ENCODE measurements at places on chromosomes 12 and 14.

GRCh38 chr12:103657331-103657730 lies 70.3 kb downstream of the STAB2 start:
- DNase-seq, result no peak

DNA sequence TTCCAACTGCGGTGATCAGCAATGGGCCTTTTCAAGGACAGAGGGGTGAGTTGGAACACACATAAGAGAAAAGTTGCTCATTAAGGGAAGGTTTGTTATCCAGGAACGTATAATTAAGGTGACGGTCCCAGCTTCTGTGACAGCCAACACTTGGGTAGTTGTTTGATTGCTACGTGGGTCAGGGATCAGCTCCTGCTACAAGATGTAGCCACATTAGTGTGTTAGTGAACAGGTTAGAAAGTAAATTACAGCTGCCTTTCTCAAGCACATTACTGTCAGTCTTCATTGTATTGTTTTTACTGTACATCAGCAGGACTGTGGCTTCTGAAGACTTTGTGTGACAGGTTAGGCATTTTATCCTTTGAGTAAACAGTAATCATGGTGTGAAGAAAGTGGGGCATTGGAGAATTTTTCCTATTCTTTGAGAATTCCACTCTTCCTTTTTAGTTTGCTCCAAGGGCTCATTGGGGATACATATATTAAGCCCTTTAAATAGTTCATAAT lies 230.5 kb downstream of the EGLN3 start:
- no peak for DNase-seq

- DNase-seq, result no peak
Observed at GRCh38 chr12:11667171-11667570, 17.7 kb downstream of the ETV6 start.

- DNase-seq, result no peak
Observed at GRCh38 chr12:111953455-111953854, 59.5 kb downstream of the TMEM116 start.

GRCh38 chr12:130615861-130616345 lies 100.2 kb downstream of the RIMBP2 start:
- DNase-seq, result no peak

DNA sequence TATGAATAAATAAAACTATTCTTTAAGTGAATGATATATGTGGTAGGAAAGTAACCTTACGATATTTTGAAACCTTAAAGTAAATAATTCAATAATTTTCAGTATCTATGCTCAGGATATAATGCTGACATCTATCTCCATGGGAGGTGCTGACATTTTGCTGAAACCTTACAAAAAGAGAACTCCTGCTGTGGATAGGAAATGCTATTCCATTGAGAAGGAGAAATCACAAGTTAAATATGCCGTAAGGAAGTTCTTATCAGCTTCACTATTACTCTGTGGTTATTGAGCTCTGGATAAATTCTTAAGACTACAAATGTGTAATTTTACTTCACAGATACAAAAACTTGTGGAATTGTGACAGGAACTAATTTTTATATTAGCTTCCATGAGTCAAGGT lies 722.1 kb downstream of the TMTC2 start:
- no peak for DNase-seq

GRCh38 chr14:71554323-71554722 lies 377.9 kb upstream of the RGS6 start:
- DNase-seq, result no peak

DNA sequence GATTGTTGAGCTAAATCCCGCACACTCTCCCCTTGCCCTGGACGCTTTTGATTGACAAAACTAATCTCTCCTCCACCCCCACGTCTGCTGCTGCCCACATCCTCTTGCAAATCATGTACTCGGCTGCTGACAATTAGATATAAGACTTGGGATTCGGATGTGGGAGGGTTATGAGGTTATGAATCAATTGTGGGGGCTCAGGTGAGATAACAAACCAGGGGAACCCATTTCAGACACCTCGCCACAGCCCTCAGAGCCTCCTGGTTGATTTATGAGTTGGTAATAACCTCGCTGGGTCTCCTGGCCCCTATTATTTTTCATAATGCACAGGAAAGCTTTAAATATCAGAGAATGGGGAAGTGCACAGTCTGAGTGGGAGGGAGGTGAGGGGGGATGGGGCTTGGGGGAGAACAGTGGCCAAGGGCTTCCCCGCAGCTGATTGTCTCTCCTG lies 449.9 kb downstream of the DPF3 start:
- DNase-seq, result no peak

- DNase-seq, result no peak
Observed at GRCh38 chr14:99774556-99775307, 18.5 kb upstream of the EML1 start.

DNA sequence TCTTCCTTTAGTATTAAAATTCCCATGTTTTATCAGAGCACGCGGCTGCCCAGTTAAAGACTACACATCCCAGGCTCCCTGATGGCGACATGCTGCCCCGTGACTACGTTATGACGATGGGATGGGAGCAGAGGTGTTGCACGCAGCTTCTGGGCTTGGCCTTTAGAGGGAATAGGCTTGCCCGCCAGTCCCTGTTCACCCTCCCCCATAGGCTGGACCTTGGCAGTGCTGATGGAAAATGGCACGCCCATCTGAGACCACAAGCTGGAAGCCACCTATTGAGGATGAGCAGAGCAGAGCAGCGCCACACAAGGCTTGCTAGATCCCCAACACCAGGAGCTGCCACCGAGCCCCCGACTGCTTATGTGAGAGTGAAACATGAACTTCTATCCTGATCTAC lies 24.7 kb downstream of the TTC7B start:
- no peak for DNase-seq

DNA sequence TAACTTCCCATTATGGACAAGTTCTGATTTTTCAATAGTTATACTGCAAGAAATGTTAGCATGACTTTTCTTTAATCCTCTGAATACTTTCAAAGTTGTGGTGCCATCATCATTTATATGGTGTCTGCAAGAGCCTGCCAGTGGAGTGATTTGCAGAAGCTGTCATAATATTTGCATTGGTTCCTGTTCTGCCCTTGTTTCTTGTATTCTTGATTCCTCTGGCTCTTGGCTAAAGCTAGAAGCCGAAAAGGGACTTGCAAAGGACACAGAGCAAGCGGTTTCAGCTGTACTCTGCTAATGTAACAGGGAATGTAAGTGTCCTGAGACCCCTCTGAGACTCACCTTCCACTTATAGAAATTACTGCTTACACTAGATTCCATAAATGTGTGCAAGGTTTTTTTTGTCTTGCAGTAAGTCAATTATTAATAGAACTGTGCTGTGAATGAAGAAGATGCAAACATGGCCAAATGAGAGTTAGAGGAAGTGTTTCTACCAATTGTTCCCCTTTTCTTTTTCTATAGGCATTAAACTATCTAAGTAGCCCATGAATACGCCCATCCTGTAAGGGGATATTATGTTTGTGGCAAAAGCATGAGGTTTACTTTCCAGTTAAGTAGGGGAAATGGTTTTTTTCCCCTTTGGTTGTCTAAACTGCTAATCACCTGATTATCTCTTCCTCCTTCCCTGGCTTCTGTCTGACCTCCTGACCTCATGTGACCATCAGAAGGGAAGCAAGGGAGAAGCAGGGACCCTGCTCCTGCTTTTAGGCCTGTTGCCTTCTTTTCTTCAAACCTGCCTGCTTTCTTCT lies 5.3 kb downstream of the DYRK4 start:
- no peak for DNase-seq

DNA sequence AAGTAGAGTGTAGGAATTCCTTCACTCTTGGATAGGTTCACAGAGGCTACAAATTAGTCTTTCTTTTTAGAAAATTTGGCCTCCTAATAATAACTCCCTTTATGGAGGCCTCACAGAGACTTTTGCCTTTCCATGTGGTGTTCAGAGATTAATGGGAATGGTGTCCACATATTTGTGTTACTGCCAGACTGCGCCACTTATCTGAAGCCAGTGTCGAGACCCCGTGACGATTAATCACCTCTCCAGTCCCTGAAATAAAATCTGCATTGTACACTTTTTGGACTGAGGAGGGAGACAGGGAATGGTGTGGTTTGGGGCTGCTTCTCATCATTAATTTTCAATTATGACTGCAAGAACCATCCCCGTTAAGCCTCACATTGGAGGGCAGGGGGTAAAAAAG lies 980.5 kb downstream of the FLRT2 start:
- DNase-seq, result no peak

DNA sequence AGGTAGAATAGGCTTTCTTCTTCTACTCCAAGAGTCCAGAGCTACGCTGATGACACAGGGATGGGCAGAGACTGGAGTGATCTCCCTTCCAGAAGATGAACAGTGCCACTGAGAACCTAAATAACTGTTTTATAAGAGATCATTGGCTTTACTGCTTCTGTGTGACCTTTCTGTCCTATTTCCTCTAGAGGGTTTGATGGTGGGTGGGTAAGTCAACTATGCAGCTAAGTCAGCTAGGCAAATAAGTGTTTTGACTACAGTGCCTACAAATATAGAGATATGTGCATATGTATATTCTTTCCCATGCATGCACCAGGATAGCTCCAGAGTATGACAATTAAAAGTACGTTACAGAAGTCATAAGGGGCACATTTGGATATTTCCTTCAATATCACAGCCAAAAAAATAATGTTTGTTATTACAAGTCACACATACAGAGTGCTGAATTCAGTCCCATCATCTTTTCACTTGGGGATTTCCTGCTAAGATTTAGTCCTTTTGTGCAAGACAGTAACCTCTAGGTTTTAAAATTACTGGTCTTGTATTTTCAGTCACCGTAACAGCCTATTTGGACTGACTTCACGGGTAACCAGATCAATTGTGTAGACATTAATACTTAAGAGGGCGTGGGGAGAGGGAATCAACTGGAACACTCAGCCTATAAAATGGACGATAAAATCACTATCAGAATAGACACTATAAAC lies 412.6 kb upstream of the SOX5 start:
- DNase-seq, result no peak

DNA sequence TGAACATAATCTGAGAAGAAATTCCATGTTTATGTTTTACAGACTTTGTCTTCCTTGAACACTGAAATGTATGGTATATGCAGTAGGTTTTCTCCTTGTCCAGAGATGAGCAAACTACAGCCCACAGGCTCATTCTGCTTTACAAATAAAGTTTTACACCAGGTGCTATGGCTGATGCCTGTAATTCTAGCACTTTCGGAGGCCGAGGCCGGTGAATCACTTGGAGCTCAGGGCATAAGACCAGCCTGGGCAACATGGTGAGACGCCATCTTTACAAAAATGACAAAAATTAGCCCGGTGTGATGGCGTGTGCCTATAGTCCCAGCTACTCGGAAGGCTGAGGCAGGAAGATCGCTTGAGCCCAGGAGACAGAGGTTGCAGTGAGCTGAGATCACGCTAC lies 64.7 kb downstream of the LRP6 start:
- no peak for DNase-seq

DNA sequence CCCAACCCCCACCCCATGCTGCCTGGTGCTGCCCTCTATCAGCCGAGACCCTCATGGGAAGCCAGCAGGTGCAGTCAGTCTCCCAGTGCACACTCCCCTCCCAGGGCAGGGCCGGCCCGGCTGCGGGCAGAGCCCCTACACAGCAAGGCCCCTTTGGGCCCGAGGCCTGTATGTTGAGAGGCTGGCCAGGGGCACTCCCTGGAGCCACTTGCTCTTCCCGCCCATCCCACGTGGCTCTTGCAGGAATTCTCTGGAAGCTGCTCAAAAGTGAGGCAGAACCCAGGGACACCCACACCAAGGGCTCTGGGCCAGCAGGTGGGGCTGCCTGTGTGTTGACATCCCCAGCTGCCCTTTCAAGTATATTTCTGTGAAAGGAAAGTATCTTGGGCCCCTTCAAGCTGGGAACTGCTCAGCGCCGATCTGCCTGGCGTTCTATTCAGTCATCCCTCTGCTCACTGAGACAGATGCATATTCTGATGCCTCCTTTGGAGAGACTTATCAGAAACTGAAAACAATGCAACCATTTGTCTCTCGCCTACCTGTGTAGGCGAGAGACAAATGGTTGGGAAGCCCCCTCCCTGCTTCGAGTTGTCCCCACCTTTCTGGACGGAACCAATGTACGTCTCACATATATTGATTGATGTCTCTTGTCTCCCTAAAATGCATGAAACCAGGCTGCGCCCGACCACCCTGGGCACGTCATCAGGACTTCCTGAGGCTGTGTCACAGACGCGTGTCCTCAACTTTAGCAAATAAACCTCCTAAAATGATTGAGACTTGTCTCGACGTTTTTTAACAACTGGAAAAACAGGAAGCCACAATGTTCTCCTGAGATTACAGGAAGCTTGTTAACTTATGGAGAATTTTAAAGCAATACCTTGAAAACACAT lies 6.0 kb downstream of the GPR132 start:
- DNase-seq, result no peak

DNA sequence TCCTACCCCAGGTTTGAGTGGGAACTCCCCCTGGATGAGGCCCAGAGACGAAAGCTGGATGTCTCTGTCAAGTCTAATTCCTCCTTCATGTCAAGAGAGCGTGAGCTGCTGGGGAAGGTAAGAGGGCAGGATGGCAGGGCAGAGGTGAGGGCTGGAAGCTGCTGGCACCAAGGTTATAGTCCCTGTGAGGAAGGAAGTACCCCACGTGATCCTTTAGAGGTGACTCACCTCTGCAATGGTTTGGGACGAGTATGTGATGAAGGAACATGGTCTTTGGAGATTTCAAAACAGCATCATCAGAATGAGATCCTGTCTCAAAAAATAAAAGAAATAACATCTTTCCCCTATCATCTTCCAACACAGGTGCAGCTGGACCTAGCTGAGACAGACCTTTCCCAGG lies 9.2 kb upstream of the MYL6B start:
- DNase-seq, result no peak

- no peak for DNase-seq
Observed at GRCh38 chr12:106248846-106249371, 1.1 kb upstream of the CKAP4 start.

DNA sequence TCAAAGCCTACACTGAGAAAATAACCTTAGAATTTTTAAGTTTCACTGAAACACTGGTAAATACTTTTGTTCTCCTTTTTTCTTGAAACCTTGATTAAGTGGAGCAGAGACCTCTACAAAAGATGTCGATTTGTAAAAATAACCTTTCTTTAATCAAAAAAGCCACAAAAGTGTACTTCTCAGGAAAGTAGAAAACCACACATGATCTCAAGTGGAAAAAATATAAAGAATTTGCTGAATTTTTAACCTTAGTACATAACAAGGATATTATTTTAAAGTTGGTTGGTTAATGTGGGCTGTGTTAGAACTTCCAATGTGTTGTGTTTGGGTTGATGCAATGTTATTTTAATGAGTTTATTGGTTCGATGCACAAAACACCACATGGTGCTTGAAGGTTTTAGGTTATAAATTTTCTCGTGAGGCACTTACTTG lies 8.6 kb downstream of the LGR5 start:
- DNase-seq, result no peak

DNA sequence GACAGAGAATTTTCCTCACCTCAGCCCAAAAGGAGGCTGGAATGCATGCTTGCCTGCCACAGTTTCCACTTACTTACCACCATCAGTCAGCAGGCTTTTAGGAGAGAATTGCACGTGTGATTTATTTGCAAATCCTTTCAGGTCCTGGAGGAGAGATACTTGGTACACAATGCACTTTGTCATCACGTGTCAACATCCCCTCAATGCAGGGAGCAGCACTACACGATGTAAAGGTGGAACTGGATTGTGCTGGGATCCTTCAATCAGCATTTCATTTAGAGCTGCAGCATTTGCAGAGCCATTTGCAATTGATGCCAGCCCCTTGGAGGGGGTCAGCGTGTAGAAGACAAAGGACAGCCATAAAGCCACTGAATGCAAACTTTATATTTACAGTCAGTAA lies 218.1 kb downstream of the GLT1D1 start:
- no peak for DNase-seq
